Cerebellar nuclear complex (tissue), 1 donor: ENCODE measurements at places on chromosomes 6 and 20.

- no peak for DNase-seq
Measured at GRCh38 chr6:44176762-44177509, 18.3 kb downstream of the CAPN11 start.

GRCh38 chr6:36566418-36566905, 19.2 kb upstream of the STK38 start:
- DNase-seq = no peak

DNA sequence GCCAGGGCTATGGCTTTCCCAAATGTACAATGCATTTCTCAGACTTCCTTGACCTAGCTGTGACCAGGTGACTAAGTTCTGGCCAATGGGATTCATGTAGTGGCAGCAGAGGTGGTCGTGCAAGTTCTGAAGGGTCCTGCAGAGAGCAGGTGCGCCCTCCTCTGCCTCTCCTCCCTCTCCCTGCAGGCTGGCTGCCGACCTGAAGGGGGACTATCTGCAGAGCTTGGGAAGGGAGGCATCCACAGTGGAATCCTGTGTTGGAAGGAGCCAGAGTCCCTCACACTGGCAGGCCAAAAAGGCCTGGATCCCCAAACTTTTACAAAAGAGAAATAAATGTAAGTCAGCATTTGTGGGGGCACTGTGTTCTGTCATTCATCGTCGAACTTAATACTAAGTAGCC, 66.6 kb downstream of the CDH26 start:
- no peak for DNase-seq

DNA sequence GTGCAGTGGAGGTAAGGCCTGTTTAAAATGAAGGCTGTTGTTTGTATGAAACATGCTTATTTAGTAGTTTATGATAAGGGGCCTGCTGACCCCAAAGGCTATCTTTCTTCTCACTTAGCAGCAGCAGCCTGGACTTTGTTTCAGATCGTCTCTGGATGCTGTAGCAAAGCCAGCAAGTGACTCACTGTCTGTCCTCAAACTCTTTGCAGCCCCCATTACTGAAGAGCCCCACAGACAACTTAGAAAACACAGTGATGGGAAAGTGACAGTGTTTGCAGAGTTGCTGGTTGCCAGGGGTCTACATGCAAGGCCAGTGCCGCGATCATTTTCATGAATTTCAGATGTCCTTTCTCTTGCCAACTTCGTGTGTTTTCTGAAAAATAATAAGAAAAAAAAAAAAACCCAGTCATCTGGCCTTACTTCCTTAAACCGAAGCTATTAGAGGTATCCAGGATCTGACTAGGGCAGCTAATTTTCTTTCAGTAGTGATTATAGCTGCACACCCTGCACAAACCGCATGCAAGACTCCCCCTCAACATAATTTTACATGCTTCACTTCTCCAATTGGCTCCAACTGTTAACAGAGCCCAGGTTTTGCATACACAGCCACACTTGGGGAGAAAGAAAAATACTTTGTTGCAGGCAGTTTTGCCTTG, 11.6 kb upstream of the F13A1 start:
- no peak for DNase-seq

DNA sequence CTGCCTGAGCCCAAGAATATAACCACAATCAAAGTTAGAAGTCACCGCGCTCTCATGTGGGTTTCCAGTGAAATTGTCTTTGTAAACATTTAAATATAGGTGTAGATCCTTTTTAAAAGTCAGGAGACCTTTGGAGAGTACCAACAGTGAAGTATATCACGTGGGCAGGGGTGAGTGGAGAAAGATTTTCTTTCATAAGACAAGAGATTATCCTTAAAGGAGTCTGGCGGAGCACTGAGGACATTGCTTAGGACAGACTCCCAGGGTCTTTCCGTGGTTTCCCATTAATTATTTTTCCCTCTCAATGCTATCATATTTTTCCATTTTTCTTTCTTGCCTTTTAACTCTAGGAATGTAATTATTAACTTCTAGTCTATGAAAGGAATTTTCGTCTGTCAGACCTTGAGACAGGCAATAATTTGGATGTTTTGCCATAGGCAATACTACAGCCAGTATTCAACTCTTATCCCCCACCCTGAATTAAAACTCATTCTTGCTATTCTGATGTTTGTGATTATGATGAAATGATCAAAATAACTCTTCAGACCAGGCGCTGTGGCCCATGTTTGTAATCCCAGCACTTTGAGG, 31.4 kb downstream of the DCBLD1 start:
- no peak for DNase-seq

DNA sequence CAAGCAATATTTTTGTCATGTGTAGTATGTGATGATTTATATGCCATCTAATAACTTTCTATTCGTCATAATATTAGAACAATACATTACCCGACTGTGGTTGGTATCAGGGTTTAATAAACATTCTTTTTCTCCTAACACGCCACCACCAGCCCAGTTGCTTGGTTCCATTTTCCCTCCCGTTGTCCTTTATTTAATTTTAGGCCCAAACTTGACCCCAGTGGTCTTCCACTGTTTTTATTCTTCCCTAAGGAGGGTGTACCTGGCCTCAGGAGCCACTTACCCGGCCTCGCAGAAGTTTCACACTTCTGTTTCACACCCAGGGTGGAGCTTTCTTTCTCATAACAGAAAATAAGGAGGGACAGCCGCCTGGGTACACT, 33.1 kb upstream of the PIM1 start:
- DNase-seq = no peak

DNA sequence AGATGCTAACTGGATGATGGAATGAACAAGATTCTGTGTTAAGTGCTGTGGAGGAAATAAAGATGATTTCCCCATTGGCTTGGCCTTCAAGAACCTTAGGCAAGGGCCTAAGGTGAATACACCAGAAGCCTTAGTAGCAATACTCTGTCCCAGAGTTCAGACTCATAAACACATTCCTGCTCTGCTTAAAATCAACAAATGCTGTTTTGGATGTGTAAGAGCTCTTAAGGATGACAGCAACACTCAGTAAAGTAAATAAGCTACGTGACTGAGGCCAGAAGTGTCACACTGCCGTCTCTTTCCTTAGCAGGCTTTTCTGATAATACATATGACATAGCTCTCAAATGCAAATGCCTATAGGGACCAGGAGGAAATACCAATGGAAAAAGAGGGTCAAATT, 90.6 kb downstream of the EYA2 start:
- no peak for DNase-seq

DNA sequence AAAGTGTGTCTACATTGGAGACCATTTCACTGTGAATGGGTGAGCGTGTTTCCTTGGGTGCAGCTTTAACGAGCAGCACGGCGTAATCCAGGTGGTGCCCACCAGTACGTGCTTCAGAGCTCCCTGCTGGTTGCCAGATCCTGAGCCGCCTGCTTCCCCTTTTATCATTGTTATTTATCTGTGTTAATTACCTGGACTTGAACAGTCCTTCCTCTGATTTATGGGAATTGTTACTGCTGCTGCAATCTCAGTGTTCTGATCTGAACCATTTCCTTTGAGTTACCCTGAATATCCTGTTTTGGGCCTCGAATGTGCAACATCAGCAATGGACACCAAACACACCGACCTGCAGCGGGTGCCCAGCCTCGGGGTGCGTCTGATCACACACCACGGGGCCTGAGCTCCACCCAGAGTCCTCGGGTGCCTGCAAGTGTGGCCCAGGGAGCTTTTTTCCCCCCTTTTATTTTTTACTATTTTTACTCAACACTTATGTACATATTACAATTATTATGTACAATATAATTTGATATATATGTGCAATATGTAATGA, 81.3 kb downstream of the RPP40 start:
- no peak for DNase-seq

DNA sequence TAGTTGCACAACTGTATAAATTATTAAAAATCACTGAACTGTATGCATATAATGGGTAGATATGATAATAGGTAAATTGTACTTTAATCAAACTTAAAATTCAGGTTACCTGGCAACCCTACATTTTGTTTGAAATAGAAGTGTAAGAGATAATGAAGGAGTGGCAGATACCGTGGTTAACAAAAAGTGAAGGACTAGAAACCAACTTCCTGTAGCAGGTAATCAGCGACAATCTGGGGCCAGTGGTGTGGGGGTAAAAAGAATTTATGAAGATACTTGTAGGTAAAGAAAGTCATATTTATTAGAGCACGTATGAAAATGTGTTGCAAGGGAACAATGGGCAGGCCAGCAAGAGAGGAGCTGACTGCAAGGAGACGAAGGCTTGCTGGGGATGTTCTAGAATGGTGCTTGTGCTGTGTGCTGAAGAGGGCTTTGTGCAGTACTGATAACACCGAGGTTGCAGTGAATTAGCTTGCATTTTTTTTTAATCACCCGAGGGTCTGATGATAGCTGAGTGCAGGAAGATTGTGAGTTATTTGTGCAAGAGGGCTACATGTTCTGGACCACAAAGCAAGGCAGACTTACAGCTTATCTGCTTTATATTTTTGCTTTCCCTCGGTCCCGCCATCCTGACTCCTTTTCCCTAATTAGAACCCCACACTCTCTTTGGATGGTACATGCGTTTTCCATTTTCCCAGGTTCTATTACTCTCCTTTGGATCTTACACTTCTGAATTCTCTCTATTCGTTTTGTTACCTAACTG, 4.6 kb upstream of the ENPP1 start:
- no peak for DNase-seq

GRCh38 chr6:65638047-65638831, 68.8 kb downstream of the EYS start:
- no peak for DNase-seq

DNA sequence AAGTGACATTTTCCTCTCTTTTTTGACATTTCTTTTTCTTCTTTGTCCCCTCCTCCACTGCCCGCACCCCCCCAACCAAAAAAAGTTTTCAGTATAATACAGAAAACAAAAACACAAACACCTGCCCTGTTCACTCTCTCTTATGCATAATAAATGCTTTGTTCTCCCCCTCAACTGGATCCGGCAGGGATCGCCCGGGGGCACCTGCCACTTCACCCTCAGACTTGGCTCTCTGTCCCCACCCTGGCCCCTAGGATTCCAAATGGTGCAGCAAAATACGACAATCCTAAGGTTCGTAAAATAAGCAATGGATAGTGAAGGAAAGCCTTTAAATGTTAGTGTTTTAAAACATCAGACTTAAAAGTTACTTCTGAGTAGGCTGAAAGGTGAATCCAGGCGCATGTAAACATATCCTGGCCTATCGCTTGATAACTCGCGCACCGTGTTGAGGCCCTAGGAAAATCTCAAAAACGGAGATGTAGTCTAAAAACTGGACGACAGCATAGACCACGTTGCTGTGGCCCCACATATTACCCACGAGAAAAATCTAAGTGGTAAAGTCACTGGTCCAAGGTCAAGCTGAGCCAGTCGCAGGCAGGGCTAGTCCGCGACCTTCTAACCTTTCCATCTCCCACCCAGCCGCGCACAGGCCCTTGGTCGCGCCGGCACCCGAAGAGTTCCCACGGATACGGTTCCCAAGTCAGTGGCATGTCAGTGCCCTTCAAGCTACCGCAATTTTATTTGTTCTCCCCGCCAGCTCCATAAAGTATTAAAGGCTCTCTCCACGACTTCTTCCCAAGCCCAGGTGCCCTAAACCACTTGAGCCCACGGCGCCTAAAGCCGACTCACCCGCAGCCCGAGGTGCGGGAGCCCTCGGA, 130.8 kb downstream of the OGFRL1 start:
- DNase-seq = no peak

DNA sequence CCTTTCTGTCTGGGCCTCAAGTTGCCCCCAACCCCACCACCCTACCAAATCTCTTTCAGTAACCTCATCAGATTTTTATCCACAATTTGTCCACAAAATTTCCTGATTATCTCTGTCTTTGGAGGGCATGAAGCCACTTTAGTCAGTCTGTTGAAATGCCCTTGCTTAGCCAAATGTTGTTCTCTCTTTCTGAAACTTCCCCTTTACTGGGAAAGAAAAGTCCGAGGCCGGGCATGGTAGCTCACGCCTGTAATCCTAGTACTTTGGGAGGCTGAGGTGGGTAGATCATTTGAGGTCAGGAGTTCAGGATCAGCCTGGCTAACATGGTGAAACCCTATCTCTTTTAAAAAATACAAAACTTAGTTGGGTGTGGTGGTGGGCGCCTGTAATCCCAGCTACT, 33.8 kb downstream of the TOMM6 start:
- no peak for DNase-seq

- DNase-seq = no peak
Measured at GRCh38 chr6:119348748-119349360, 707 bp downstream of the MAN1A1 start.

DNA sequence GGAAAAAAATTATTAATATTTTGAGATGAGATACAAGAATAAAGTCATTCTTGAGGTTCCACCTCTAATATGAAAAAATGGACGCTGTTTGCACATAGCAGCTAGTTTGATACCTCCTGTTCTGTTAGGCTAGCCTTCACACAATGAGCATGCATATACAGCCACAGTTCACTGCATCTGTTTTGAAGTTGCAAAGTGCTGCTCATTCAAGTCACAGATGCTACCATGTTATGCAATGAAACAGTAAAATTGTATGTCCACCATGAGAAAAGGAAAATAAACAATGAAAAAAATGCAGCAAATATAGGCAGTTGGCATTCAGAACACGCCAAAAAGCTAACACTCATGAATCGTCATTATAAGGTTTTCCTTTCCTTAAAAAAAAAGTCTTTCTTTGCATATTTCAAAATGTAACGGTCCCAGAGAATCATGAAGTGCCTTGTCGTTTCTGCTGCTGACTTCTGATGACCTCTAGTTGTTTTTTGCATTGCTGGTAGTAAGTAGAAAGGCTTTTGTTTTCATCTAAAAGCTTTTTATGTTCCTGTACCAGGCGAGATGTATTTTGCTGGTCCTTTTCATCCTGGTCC, 70.7 kb downstream of the MAP3K7 start:
- no peak for DNase-seq

- DNase-seq = no peak
Measured at GRCh38 chr20:36313476-36313875, 7.3 kb downstream of the DLGAP4 start.

- DNase-seq = no peak
Measured at GRCh38 chr6:22467645-22468044, 101.7 kb upstream of the HDGFL1 start.

DNA sequence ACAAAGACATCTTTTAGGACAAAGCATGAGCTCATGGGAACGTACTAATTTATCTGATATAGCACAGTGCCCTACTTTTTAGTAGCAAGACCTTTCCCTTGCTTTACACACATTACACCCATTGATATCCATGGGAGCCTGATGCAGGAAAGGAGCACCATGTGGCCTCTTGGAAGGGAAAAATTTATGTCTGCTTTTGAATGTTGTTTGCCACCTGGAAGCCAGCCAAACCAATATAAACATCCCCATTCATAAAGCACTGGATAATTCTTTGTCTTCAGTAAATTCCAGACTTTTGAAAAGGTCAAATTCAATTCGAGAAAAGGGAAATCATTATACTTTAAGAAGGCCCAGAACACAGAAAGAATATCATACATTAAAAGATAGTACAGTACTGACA, 152.3 kb upstream of the BEND6 start:
- DNase-seq = no peak
